ENCODE measurements at places on chromosomes 5 and 9.

- no peak for DNase-seq
Observed at GRCh38 chr5:173689737-173690360, 73.4 kb upstream of the BOD1 start.

GRCh38 chr5:147563466-147564123 is 53.7 kb upstream of the DPYSL3 start:
- DNase-seq = no peak

DNA sequence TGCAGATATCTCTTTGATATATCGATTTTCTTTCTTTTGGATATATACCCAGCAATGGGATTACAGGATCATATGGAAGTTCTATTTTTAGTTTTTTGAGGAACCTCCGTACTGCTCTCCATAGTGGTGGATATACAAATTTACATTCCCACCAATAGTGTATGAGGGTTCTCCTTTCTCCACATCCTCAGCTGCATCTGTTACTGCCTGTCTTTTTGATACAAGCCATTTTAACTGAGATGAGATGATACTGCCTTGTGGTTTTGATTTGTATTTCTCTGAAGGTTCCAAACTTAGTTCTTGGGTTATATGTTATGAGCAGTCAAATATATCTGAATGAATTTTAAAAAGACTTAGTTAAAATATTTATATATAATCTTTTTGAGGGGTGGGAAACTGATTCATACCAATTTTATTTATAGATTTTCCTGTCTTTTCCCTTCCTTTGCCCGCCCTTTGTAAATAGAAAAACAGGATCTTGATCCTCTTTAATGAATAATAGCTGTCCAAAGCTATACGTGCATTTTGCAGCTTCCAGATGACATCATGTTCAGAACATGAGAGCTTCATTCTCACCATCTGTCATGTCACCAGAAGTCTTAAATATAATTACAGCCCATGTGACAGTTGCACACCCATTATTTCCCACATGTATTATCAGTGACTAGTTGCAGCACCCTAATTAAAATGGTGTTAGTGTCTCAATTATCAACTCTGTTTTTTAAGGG is 6.2 kb upstream of the ARHGEF28 start:
- DNase-seq = no peak

- DNase-seq = no peak
Observed at GRCh38 chr5:76838481-76839261, 11.1 kb upstream of the S100Z start.

DNA sequence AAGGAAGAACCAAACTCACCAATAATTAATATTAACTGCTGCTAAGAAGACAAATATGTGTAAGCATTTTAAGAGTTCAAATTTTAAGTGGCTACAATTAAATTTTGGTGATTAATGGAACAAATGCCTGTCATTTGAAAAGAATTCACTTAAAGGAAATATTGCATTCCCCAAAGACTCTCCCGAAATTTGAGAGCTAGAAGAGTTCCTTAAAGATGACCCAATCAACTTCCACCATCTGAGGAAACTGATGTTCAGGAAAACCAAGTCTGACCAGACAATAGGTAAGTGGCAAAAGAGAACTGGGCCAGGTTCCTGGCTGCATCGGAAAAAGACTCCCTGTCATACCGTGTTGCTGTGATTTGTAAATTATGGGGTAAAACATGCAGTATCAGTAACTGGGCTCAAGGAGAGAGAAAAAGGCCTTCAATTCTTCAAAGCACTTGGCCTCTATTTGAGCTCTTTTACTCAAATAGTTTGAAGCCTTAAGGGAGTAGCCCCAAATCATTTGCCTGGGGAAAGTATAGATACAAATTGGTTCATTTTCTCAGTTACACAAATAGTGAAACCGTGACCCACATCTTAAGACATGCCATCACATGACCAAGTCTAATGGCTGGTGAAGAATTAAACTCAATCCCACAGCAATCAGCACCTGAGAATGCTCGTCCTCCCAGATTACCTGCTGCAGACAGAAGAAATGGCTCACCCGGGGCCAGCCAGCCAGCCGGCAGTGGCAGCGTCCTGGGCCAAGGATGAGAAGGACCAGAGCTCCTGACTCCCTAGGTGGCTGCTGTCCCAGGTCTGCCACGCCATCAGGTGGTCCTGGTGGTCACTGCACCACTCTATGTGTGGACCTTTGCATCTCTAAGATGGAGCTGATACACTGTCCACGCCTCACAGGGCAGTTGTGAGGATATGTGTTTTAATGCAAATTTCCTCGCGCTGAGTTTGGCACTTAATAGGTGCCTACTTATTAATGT is 162.9 kb downstream of the TTLL11 start:
- DNase-seq = no peak

Data from activated naive CD4-positive, alpha-beta T cell treated with anti-CD3 and anti-CD28 coated beads, Interleukin-2, amount 50 U/mL, for 16 hours (primary cell).